Kidney glomerular epithelial cell (primary cell): ENCODE measurements at places on chromosomes 11 and 22.

GRCh38 chr11:117855186-117855845 is 21.1 kb downstream of the FXYD6 start:
- DNase-seq: no peak

GRCh38 chr11:57900320-57900719 is 123.4 kb upstream of the OR9Q1 start:
- no peak for DNase-seq

- no peak for DNase-seq
These were observed 81.0 kb upstream of the LRRC55 start for GRCh38 chr11:57100638-57101331.

DNA sequence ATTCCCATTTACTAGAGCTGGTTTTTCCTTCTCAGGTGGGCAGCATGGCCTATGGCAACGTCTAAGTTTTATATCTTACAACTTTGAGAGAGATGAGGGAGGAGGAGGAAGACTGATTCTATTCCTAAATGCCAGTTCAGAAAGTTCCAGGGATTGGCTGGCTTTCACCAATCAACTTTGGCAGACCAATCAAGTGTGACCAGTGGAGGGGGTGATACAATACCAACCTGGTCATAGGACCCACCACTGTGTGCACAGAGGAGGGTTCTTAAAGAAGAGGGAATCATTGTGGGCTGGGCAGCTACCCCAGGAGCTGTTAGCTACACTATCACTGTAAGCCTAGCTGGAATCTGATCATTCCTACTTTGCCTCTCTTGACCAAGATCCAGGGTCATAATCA is 8.1 kb downstream of the DIXDC1 start:
- DNase-seq: no peak

DNA sequence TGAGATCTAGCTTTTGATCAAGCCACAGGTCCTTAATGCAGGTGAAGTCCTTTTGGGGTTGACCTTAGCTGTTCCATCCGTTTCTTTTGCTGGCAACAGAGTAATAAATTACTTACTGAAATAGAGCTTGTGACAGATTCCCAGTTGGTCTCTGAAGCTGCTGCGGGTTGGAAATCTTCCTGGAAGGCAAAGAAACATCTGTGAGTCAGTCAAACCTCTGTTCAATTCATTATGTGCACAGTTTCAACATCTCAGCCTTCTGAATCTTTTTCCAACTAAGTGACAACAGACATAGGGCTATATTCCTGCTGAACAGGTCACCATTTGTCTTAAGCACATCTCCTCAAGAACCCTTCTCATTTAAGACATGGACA is 88.9 kb upstream of the DDI1 start:
- no peak for DNase-seq

GRCh38 chr11:104206936-104207335 is 43.0 kb upstream of the PDGFD start:
- DNase-seq: no peak

- DNase-seq: no peak
These were observed 144.1 kb downstream of the RBFOX2 start for GRCh38 chr22:35884529-35884928.

- no peak for DNase-seq
These were observed 2.4 kb downstream of the GSTT4 start for GRCh38 chr22:24002851-24003250.

- DNase-seq: no peak
These were observed 12.7 kb upstream of the OR8K1 start for GRCh38 chr11:56333156-56333555.

DNA sequence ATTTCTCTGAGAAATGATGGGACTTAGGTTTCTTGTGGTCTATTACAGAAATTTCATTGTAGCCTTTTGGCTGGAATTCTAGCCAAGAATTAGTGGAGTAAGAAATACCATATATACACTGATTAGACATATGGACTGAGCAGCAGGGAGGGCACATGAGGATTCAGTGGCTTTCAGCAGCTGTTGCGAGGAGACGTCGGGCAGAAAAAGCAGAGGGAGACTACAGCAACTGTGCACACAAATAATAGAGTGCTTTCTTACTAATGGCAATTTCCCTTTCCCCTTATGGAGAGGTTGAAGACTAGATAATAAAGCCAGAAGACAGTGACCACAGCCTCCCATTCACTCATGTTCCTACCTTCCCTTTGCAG is 35.4 kb upstream of the CCDC34 start:
- DNase-seq: no peak

DNA sequence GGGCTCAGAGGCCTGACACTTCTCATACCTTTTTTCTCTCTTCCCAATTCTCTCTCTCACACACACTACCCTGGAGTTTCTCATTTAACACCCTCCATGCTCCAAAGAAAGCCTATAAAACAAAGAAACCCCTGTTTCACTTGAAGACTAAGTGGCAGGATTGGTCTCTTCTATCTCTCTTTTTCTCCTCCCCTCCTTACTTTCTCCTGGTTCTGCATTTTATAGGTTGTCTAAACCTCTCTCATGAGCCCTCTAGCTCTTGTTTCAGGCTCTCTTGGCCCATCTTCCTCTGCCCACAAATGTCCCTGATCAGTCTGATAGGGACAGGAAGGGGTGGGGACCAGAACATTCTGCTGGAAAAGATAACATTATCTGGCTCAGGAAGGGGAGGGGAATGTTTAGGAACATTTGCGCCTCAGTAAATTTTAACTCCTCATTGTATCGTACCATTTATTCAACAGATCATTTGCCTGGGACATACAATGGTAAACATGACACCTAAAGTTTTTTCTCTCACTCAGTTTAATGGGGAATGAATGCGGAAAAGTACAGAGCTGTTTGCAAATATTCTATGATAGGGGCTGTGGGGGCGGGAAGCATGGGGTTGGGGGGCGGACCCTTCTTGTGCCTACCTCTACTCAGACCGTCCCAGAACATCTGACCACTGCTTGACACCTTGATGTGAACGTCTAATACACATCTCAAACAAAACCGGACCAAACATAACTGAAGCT is 10.8 kb downstream of the CRYBA4 start:
- no peak for DNase-seq

GRCh38 chr11:124643605-124644425 is 21.2 kb downstream of the TBRG1 start:
- DNase-seq: peak; percentile 50

DNA sequence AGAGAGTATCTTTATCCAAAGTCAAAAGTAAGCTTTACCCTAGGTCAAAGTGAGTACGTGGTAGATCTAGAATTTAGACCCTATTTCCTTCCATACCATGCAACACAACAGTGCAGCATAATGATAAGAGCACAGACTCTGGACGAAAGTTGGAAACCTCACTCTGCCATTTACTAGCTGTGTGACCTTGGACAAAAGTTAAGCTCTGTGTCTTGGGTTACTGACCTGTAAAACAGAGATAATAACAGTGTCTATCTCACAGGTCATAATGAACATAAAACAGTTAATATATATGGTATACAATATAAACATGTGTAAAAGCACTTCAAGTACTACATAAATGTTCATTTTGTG is 13.6 kb upstream of the CHRNA10 start:
- DNase-seq: no peak

- DNase-seq: no peak
These were observed 49.7 kb downstream of the PLEKHA7 start for GRCh38 chr11:16964501-16964900.

- DNase-seq: no peak
These were observed 24.2 kb upstream of the YPEL1 start for GRCh38 chr22:21759646-21760376.
